ENCODE measurements at places on chromosomes 2 and 18. TPM values are rescaled to one million over a fixed set of nuclear protein-coding genes. Genes with fewer than 3 reads are reported as not detected.

Gene SKOR2
- 0.21 TPM for total RNA-seq

DNA sequence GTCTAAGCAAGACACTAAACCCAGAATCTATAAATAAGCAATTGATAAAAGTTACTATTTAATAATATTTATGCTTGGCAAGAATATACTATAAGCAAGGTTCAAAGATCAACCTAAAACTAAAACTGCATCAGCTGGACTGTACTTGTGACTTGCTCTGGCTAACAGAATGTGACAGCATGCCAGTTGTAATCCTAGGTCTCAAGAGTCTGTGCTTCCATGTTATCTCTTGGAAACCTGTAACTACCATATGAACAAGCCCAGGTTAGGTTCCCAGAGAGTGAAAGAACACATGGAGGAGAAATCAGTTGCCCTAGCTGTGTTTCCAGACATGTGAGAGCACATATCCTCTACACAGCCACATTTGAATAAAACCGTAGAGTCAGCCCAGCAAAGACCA, 297.4 kb downstream of the CDH2 start:
- DNase-seq = no peak

- DNase-seq = no peak
Measured at GRCh38 chr2:150528861-150529801, 41.7 kb upstream of the RND3 start.

DNA sequence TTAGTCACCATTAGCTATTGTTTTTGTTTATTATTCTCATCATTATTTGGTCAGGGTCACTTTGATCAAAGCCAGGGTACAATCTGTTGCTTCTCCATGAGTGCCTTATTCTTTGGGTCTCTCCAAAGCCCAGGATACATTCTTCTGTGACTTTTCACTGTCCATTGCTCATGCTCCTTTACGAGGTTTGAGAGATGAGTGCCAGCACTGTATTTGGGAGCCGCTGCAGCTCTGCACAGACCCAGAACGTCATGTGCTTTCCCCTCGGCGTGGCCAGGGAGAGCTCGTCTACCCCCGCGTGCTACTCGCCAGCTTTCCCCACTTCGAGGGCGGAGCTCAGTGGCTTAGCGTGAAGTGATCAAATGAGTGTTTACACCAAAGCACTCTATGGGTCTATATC, 123.7 kb downstream of the COL6A3 start:
- no peak for DNase-seq

DNA sequence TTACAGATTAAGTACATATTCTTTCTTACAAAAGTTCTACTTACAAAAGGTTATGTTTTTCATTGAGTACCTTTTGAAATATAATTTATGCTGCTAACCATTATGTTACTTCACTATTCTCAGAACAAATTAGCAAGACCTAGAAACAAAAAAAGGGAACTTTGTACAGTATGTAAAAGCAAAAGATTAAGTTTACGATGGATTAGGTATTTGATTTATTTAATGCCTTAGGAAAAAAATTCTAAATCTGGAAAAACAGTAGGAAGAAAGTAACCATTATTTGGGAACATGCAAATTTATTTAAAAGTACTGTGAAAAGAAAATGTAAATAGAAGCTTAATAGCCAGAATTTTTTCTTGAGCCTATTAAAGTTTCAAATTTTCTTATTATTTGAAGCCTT, 144.6 kb downstream of the AGPS start:
- no peak for DNase-seq

DNA sequence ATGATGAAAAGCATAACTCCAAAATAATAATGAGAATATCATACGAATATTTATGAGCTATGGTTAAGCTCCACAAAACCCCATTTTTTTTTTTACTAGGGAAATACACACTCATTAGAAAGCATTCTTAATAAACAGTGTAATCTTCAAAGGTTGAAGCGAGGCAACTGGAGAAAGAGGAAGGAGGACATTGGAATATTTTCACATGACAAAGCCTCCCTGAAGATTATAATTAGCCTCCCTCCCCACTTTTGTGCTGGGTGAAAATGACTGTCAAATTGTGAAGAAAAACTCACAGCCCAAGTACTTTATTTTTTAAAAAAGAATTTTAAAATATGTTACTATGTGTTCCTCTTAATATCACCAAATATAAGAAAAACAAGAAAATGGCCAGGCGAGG, 64.1 kb upstream of the NFU1 start:
- no peak for DNase-seq

Gene NCKAP5
- not detected for total RNA-seq

DNA sequence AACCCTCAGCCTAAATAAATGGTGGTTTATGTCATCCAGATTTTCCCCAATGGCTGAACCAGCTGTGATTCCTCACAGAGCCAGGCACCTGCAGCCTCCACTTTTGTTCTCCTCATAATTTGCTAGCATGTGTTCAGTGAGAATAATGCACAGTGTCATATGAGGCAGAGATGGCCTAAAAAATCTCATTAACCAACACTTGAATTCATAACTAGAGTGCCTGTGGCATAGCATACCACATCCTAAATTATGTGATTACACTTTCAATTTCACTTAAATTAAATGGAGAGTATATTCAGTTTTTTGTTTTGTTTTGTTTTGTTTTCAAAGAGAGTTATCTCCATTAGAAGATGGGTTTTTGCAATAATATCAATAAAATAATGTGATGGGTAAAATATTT, 488.0 kb downstream of the CBLN2 start:
- DNase-seq = no peak
